ENCODE measurements at places on chromosomes 4 and X.

DNA sequence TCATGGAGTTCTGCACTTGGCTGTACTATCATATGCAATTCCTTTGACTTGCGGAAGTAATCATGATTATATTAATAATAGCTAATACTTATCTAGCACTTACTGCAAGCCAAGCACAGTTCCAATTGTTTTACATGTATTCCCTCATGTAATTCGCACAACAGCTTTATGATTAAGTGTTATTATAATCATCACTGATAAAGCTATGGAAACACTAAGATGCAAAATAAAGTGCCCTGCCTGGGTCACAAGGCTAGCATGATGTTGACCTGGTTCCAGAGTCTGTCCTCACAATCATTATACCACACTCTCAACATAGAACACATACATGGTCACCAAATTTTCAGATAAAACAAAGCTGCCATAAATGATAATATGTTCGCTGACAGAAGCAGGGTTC, 234.6 kb downstream of the FMR1NB start:
- no peak for ATAC-seq

GRCh38 chr4:79514621-79515329, 106.7 kb upstream of the GK2 start:
- ATAC-seq = no peak

GRCh38 chr4:151672996-151673395, 87.8 kb downstream of the GATB start:
- ATAC-seq = no peak

- ATAC-seq = no peak
These were observed 31.2 kb downstream of the SCARB2 start for GRCh38 chr4:76182463-76182862.

Measured in SK-N-SH treated with all-trans-retinoic acid at 6 μM for 48 hours (cell line).